ENCODE measurements at places on chromosomes 1 and 21.

DNA sequence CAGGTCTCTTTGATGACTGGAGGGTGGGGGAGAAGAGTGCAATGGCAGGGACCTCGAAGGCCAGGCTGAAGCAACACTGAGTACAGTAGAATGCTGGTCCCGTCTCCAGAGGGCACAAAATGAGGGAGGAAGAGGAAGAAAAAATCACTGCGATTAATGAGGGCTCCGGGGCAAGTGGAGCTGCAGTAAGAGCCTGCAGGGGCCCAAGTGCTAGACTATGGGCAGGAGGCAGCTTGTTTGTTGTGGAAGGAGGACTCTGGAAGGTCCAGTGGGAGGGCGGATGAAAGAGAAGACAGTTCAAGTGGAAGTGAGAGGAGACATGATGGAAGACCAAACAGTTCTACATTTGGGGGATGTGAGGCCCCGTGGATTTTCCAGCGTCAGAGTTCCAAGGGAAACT, 17.4 kb downstream of the TMCC2 start:
- no peak for DNase-seq

GRCh38 chr1:163035446-163036249, 33.5 kb upstream of the RGS4 start:
- no peak for DNase-seq

- DNase-seq = no peak
Observed at GRCh38 chr1:9352377-9353134, 59.9 kb downstream of the SPSB1 start.

DNA sequence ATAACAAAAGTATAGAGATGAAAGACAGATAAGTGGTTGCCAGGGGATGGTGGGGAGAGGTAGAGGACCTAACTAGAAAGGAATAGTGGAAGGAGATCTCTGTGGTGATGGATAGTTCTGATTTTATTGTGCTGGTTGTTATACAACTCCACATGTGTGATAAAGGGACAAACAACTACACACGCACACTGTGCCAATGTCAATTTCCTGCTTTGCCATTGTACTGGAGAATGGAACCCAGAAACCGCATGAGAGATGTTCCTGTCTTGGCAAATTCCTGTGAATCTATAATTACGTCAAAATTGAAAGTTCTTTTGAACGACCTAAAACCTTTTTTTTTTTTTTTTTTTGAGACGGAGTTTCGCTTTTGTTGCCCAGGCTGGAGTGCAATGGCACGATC, 11.0 kb downstream of the TNFRSF9 start:
- DNase-seq = no peak

DNA sequence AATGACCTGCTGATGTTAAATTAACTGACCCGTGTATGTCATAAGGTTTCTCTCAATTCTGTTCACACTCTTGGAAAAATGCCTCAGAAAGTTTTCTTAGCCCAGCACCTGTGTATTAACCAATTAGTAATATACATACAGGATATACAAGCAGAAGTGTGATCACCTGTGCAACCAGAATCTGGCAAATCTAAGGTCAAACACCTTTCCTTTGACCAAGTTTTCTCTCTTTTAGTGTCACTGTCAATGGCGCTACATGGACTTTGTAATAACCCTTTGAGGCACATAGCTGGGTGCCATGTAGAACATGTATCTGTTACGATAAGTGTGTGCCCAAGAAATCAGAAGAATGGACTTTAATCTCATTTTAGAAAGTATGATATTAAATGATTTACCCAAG, 1.1 kb downstream of the NCSTN start:
- DNase-seq = no peak

- no peak for DNase-seq
Observed at GRCh38 chr1:6503884-6504602, 12.6 kb upstream of the PLEKHG5 start.

DNA sequence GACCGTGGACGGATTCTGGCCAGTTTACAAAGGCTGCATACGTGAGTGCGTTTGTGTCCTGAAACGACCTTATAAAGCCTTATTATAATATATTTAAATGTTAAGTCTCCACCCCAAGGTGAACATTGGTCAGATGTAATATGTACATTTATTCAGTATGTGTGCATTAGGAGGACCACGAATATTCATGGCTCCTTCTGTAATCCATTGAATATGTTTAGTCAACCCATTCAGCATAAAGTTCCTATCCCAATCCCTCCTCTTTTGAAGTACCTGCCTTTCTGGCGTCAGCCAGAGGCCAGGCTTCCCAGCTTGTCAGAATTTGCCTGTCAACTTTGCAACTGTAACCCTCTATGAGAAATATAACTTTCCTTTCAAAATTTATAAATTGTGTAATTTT, 10.4 kb upstream of the FLG start:
- DNase-seq = no peak

DNA sequence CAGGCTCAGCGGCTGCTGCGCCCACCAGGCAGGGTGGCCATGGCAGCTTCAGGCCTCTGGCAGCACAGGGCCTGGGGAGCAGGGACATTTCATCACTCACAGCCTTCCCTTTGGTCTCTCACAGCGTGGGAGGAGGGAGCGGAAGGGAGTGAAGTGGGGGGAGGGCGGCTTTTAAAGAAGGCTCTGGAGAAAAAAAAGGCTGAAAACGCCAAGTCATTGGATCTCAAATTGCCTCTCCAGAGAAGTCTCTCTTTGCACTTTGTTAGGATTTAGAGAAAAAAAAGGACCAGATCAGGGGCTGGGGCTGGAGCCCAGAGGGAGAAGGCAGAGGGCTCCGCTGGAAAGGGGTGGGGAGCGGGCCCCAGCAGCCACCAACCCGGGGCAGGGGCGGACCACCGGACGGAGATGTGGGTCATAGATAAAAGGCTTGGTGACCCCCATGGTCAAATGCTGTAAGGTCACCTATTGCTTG, 209.9 kb downstream of the GRIK3 start:
- no peak for DNase-seq

DNA sequence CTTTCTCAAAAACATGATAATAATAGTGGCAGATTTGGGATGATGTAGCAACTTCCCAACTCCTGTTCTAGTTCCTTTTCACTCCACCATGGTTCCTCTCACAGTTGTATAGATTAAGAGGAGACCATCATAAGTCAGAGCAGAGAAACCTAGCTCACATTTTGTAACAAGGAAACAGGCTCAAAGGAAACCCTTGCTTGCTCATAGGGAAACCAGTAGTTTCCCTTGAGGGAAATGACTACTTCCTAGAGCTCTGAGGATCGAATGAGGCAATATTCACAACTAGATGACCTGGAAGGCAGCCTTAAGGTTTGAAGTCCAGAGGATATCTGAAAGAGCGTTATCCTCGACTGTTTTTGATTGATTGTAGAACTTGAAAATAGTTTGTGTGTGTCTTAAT, 76.1 kb upstream of the C8B start:
- no peak for DNase-seq

DNA sequence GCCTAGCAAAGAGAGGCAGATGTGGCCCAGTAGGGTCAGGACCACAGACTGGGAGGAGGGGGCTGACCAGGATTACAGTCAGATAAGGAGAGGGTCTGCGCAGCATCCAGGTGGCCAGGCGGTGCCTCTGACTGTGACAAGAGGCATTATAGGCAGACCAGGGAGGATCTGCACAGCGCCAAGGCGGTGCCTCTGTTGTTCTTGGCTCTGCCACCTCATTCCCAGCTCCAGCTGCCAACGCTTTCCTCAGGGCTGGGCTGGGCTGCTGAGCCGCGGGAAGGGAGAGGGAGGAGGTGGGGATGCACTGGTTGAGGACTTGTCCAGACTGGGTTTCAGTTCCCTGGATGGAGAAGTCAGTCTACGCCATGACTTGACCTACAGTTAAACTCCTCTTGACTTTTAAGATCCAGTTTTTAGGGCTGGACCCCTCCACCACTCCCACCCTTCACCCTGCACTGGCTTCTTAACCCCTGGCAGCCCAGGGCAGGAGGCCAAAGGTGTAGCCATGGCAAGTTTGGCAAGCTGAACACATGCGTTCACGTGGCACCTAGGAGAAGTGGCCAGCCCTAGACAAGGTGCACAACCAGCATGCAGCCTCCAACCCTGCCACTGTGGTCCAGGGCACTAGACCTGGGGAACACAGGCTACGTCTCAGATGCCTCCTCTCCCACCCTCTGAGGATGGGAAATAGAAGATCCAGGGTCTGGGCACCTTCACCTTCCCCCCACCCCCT, 4.5 kb upstream of the CRABP2 start:
- no peak for DNase-seq

DNA sequence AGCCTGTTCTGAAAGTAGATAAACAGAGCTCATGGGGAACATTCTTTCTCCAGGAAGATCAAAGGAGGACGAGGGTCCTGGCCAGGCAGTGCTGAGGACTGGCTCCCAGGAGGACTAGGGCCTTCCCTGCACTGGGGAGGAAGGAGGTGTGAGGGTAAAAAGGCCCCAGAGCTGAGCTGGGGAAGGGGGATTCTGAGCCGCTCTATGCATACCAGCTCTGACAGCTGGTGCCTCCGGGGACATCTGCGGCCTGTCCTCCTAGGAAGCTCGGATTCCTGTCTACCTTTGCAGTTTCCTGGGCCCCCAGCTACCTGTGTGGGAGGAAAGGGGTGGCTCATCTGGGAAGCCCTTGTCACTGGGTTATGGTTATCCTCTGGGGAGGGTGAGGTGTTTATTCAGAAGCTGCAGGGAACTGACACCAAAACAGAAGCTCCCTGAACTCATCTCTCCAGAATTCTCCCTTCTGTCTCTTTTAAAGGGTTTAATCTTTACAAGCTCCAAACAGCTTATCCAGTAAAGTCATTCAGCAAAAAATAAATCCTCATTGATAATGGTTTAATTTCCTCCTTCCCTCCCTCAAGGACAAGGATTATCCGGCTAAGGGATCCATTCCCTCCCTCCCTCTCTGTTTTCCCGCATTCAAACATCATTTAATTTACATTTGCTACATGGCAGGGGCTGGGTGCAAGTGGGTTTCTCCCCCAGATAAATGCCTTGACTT, 31.0 kb downstream of the NENF start:
- DNase-seq = no peak

DNA sequence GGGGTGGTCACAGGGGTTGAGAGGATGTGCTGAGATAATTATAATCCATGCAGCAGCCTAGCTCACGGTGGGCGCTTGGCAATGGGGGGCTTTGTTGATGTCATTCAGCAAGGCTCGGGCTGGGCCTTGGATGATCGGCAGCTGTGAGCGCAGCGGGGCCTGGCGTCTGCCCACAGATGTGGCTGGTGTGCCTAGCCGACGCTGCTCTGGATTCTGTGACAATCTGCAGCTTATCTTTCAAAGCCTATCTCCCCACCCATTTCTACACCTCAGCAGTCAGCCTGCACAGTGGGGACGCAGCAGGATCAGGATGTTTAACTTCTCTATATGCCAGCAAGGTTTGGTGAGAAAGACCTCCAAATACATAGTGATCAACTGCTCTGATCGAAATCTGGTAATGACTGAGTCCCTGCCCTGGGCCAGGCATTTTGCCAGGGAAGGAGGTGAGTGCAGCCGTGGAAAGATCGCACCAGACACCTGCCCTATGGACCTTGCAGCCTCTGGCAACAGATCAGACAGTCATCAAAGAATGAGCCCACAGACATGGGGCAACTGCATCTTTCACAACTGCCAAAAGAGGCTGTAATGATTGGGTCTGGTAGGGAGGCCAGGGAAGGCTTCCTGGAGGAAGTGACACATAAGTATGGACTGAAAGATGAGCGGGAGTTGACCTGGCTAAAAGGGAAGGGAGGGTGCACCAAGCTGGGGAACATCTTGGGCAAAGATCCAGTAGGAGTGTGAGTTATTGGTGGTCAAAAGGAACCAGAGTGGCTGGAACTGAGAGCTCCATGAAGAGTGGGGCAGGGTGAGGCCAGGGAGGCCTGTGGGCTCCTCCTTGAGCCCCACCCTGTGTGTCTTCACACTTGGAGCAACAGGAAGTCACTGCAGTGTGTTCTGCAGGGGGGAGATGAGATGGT, 35.3 kb downstream of the EPHB2 start:
- DNase-seq = no peak

GRCh38 chr1:27366411-27367159, at the start of gene MAP3K6:
TSS of gene MAP3K6 (minus strand) at chr1:27366961. CDS start at chr1:27366597, 364 bp downstream.
- DNase-seq = no peak

DNA sequence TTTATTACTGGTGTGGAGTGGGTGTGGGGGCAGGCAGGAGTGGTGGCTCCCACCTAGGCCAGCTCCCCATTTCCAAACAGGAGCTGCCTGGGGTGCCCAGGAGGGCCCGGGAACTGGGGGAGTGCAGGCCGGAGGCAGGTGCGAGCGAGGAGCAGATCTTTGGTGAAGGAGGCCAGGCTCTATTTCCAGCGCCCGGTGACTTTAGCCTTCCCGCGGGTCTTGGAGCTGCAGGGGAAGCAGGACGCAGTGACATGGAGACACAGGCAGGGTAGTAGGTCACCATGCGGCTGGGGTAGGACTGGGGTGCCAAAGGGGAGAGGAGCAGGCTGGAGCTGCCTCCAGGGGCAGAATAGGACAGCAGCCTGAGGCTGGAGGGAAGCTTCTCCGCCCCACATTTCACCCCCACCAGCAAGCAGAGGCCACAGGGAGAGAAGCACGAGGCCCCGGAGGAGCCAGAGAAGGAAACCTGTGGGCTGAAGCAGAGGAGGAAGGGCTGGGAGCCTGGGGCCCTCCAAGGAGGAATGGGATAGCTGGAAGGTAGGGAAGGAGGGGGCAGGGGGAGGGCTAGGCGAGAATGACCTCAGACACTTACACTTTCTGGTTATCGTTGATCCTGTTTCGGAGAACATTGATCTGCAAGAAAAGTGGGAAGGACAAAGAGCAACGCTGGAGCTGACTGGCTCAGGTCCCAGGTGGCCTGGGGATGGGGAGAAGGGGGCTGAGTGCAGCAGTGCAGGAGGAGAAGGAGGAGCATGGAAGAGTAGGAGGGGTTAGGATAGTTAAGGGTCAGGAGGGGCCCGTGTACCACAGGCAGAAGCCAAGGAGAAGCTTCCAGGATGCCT, 18.2 kb downstream of the TNNT2 start:
- no peak for DNase-seq

GRCh38 chr1:9136932-9137331, 8.0 kb upstream of the GPR157 start:
- DNase-seq = no peak

GRCh38 chr1:99672530-99673213, 26.8 kb downstream of the PALMD start:
- no peak for DNase-seq

DNA sequence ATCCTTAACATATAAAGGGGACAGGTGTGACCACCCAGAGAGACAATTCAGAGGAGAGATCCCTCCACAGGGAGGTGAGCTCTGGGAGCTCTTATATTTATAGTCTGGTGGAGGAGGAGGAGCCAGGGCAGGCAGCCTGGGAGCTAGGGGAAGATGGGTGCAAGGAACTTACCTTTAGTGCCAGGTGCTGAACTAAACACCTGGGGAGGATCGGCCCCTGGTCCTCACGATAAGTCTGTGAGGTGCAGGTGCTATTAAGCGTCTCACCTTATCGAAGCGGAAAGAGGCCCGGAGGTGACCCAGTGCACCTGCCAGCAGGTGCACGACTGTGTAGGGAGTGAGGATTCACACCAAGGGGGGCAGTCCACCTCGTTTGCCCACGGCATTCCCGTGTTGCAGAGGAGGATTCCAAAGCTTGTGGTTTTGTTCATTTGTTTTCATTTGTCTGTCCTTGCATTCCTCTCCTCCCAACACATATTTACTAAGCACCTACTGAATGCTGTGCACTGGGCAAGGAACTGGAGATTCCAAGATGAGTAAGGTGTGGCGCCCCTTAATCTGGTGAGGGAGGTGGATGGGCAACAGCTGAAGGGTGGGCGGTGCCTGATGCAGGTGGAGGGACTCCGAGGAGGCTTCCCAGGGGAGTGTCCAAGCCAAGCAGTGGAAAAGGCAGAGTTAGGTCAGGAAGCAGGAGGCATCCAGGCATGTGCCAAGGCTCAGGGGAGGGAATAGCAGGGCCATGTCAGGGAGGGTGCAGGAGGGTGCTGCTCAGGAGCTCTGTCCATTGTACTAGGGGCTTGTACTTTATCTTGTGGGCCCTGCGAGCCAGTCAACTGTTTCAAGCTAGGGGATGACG, 11.5 kb downstream of the ARHGEF10L start:
- peak; percentile 81 for DNase-seq

GRCh38 chr1:190679454-190679853, 201.8 kb upstream of the BRINP3 start:
- DNase-seq = no peak
